RWPE2 (cell line): ENCODE measurements at places on chromosomes 2 and 18.

DNA sequence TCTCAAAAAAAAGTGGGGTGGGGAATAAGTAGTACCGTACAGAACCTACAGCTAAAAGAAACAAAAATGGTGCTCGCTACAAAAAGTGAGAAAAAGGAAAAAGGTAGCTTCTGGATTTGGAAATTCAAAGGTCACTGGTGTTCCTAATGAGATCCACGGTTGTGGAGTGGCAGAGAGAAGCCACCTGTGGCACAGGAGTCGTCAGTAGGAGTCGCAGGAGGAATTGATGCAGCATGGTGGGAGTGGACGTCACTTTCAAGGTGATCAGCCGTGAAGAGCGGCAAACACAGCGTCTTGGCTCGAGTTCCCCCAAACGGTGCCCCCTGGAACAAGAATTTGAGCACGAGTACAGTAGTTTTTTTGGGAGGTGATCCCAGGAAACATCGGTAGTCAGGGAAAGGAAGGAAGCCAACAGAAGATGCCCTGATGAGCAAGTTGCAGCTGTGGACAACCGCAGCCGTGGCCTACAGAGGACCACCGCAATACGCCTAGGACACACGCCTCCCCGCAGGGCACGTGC is 1.4 kb upstream of the TTL start:
- no peak for DNase-seq

DNA sequence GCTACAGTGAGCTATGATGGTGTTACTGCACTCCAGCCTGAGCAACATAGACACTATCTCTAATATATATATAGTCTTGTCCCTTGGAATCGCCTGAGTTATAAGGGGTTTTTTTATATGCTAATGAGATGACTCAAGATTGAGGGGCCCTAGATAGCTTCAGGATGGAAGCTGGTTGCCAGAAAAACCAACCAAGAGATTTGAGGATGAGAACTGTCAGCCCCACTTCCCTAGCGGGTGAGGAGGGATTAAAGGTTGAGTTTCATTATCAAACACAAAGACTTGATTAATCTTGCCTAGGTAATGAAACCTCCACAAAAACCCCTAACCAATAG is 12.6 kb upstream of the GALM start:
- DNase-seq, result no peak

- no peak for DNase-seq
These were observed 77.8 kb downstream of the RDH14 start for GRCh38 chr2:18482666-18483065.

- no peak for DNase-seq
These were observed 79.1 kb upstream of the ZFP36L2 start for GRCh38 chr2:43305517-43305916.

GRCh38 chr18:62523631-62524439 is 1.0 kb downstream of the ZCCHC2 start:
- DNase-seq, result peak; percentile 60

DNA sequence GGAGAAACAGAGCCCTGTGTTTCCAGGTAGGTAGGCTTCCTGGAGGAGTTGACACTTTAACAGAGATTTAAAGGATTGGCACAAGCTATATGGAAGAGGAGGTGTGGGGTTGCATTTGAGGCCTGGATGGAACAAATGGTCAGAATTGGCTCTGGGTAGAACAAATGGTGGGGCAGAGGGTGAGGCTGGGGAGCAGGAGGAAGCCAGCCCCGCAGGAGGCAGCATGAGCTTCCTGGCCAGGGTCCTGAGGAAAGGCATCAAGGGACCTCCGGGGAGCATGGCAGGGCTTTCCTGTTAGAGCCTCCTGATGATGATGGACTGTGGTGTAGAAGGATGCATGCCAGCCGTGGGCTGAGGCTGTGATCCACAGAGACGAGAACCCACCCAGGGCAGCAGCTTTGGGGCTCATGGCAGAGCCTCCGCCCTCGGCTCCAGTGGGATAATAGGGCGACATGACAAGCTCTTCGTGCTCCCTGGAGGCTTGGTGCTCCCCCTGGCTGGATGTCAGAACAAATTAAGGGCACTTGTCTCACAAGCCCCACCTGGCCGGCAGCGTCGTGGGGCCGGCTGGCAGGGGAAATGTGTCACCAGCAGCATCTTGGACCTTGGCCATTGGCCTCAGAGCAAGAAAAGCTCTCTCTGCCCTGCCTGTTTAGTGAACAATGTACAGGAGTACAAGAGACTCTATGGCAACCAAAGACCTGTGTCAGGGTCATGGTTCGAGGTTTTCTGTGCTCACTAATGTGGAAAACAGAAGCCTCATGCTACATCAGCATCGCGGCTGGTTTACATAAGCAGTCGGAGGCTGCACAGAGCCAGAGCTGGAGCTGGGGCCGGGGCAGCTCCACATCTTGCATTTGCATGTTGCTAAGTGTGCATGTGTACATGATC is 153.5 kb downstream of the MYCN start:
- DNase-seq, result no peak

DNA sequence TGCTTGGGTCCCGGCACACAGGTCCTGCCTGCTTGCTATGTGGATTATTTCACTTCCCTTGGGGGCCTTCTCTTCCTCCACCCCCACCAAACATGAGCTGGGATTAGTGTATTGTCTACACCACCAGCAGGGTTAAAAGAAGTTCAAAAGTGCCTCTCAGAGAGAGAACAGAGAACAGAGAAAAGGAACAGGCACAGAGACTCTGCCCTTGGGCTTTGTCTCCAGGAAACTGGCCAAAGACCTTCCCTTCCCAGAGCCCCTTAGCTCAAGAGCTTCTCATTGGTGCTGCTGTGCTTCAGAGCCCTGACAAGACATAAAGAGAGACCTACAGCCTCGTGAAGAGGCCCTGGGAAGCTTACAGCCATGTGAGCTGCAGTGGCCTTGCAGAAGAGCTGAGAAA is 7.1 kb upstream of the FIGLA start:
- DNase-seq, result no peak
